ENCODE measurements at places on chromosomes 4 and X.

DNA sequence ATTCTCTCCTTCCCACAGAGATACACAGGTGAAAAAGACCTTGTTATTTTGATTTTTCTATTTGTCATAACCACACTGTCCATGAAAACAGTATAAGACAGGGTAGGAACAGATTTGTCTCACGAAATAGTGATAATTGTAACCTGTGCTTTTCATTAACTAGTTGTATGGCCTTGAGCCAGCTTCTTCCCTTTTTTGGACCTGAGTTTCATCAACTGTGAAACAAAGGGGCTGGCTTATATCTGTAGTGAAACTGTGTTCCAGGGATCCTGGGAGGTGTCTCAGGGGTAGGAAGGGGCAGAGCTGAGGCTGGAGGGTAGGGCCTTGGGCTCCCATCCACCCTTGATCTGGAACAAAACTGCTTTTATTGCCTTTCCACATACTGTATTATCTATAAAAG, 50.9 kb downstream of the MED28 start:
- no peak for DNase-seq

DNA sequence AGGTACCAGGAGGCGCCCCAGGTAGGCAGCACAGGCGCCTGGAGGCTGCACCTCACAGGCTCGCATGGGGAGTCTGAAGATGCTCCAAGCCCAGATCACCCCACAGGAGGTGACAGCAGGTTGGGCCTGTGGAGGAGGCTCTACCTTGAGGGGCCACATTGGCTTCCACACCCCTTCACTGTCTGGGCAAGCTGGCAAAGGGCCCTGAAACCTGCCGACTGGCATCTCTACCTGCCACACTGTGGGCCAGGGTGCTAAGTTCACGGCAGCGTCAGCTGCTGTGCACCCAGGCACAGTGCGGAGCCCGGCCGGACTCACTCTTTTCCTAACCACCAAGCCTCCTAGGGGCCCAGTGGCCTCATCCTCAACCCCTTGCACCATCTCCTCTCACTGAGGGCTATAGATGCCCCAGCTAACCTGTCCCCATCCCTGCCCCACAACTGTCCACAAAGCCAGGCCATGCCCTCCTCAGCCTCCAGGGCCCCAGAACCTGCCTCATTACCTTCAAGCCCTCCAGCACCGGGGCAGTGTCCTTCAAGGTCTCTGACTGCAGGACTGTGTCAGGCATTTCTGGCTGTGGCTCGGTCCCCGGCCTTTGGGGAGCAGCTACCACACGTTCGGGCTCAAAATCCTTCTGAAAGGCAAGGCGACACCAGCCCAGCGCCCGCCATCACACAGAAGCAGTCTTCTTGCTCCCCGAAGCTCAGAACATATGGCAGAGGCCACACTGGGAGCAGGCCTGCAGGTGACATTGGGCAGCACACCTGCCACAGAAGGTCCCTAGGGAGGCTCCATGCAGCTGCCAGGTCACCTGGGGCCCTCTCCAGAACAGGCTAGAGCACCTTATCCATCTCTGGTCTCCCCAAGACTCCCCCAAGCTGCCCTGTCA, 28.8 kb downstream of the FGFR3 start:
- no peak for DNase-seq

DNA sequence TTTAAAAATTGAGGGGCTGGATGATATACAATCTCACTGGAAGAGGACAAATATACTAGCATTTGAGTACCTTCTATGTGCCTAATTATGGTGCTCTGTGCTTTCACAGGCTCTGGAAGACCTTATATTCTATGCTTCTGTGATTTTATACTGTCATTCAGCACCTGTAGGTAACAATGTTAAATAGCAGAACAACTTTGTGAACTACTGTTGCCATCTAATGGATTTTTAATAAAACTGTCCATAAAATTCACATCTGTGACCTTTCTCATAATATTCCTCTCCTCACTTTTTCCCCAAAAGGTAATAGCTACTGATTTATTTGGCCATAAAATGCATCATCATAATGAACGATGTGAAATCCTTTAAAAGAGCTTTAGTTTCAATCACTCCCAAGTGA, 21.9 kb downstream of the POU3F4 start:
- no peak for DNase-seq

GRCh38 chr4:151690164-151690870, 70.5 kb downstream of the GATB start:
- DNase-seq, result no peak

GRCh38 chr4:23083391-23083790, 390.7 kb downstream of the GBA3 start:
- no peak for DNase-seq

DNA sequence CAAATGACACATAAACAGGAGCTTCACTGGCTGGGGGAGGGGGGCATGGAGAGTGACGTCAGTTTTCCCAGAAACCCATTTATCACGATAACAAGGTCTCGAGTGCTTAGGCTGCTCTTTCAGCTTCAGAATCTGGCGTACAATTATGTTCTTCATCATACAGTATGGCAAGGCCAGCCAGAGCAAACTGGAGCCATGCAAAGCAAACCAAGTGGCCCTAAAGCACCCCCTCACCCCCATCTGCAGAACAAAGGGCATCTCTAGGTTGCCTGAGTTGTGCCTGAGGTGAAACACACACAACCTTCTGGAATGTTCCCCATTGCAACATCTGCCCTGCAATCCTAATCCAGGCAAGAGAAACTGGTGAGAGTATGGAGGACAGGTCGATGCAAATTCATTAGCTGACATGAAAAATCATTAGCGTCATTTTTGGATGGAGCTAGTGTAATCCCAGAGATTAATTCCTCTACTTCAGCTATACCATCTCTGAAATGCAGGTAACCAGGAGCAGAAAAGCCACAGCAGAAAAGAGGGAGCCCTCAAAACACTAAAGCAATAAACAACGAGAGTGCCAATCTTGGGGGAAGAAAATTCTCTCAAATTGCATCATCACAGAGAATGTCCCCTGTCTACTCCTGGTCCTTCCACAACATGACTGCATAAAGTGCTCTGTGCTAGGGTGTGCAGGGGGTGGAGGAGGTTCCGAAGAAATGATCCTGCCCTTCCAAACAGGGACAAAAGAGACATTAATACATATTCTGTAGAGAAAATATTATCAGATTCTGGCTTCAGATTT, 1.8 kb downstream of the SEPTIN6 start:
- no peak for DNase-seq

- no peak for DNase-seq
Measured at GRCh38 chrX:134694333-134695322, 36.4 kb upstream of the PLAC1 start.

DNA sequence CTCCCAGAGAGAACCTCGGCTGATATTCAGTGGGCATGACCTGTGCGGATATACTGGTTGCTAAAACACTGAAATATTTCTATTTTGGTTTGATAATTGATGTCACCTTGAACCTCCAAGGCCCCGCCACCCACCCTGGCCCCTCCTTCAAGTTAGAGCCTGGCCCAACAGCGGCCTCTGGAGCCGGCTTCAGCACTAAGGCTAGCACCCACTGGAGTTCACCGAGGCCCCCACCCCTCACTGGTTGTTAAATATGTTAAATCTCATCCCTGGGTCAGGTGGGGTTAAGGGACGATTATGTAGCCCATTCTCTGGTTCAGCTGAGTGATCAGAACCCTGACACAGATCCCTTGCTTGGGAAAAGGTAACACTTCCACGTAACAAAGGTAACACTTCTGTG, 24.3 kb downstream of the SEL1L3 start:
- DNase-seq, result no peak

GRCh38 chrX:69506617-69507499, 2.7 kb downstream of the NALF2 start:
- no peak for DNase-seq

GRCh38 chrX:150234126-150234525, 129.0 kb upstream of the MAMLD1 start:
- no peak for DNase-seq

DNA sequence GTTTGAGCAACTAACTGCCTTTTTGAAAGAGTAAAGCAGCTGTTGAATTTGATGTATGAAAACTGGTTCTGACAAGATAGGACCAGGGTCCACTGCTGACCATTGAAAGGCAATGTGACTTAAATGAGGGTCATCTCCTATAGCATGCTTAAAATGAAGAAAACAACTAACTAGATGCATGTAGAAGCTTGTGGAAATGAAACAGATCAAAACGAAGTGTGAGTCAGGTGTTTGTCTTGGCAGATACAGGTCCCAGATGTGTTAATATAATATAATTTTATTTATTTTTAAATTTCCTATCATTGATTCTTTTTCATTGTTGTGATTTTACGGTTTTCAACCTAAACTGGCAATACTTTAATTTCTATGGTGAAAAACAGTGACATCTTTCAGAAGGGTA, 83.6 kb downstream of the ATOH1 start:
- DNase-seq, result no peak

- no peak for DNase-seq
Measured at GRCh38 chrX:2828344-2828958, at the start of gene GYG2. GYG2 (plus strand) TSS chrX:2828930; CDS start chrX:2830189, 1,259 bp downstream.

DNA sequence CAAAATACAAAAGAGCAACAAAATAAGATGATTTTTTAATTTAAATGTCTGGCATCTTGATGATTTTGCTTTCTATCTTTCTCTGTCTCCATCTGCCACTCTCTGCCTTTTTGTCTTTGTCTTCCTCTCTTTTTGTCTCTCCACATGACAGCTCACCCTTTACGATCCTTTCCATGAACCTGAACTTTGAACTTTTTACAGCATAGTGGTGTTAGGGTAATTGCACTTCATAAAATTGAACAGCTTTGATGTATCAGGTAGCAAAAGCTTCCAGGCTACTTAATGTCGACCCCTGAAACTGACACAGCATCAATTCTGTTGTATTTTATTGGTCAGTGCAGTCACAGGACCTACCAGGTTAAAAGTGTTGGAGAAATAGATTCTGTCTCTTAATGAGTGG, 1517.0 kb downstream of the ADGRL3 start:
- no peak for DNase-seq

DNA sequence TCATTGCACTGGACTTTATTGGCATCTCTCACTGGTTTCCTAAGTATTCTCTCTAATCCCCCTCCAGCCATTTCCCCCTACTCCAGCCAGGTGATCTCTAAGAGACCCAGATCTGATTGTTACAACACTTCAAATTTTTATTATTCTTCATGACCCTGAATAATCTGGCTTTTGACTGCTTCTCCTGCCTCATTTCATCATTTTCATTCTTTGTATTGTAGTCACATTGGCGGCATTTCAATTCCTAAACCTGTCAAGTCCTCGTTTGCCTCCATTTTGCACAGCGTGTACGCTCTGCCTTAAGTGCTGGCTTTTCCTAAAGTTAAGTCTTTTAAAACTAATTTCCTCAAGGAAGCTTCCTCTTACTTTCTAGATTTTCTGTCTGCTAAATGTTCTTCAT, 31.6 kb downstream of the UBE2K start:
- DNase-seq, result no peak

DNA sequence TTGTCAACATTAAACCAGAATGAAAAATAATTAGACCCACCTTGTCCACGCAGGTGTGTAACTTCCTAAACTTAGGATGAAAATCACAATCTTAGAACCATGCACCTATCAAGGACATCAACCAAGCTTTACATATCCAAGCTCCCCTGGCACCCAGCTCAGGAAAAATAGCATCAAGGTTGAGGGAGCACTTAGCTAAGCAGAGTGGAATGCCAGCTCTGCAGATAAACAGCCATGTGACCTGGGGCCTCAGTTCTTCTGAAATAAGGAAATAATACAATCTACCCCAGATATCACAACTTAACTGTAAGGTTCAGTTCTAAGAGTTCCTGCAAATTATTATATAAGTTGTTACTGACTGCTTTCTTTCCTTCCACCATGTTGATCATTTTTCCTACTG, 64.7 kb downstream of the DHX15 start:
- no peak for DNase-seq

DNA sequence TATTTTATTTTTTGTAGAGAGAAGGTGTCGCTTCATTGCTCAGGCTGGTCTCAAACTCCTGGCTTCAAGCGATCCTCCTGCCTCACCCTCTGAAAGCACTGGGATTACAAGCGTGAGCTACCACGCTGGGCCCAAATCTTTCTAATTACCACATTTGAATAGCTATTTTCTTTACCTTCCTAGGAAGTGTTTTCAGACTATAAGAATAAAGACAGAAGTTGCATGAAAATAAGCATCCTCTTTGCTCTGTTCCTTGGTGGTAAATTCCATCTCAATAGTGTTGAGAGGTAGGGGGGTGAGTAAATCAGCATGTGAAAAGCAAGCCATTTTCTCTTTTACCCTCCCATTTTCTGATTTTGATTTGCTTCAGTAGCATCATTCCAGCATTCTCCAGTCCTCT, 122.4 kb downstream of the LARP7 start:
- DNase-seq, result no peak

GRCh38 chr4:80500613-80501012, 165.1 kb downstream of the CFAP299 start:
- no peak for DNase-seq

GRCh38 chr4:120671538-120671937, 251.0 kb downstream of the PRDM5 start:
- DNase-seq, result no peak

DNA sequence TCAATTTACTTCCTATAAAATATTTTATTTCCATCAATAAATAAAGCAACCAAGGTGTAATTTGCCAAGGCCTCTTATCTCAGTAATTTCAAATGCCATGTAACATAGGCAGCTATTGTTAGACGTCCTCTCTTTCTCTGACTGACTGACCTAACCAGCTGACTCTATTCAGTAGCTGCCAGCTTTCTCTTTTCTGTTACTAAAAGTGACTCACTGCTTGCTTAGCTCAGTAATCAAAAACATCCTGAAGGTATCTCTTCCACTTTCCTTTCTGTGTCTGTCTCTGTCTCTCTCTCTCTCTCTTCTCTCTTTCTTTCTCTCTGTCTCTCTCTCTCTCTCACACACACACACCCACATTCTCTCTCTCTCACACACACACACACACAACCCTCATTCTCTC, 134.2 kb downstream of the SPOCK3 start:
- DNase-seq, result no peak

DNA sequence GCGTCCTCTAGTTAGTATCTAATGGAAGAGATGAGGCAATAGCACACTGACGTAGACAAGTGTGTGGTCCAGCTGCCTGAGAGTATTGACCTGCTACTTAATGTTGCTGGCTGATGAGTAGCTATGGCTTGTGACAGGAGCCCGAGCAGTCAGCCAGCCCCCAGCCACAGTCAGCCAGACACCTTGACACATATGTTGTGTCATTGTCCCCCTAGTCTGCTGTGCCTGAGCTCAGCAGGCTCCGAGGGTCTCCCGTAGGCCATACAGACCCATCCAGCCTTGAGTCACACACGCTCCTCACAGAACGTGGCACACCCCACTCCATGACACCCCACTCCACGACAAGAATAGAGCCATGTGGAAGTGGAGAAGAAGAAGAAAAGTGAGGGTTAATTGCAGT, 362.1 kb downstream of the UNC5C start:
- DNase-seq, result no peak

DNA sequence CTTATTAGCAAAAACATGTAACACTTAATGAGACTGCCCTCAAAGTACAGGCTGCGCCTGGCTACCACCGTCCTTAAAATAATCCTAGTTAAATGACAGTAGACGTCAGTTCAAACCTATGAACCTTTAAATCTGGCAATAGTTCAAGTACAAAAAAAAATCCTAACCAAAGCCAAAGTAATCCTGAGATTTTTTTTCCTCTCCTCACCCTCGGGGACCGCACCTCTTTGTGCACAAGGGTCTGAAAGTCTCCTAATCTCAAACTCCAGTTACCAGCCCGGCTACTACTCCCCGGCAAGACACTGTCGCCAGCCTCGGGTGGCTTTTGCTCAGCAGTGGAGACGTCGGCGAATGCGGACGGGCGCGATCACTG, 439 bp downstream of the SEC31A start:
- no peak for DNase-seq

- no peak for DNase-seq
Measured at GRCh38 chr4:113452868-113453620, 308.5 kb downstream of the CAMK2D start.

- DNase-seq, result no peak
Measured at GRCh38 chr4:133972586-133972985, 229.0 kb downstream of the PABPC4L start.

All from stimulated activated CD4-positive, alpha-beta T cell treated with anti-CD3 and anti-CD28 coated beads, TNF-alpha, amount 100 ng/mL, for 24 hours (primary cell).